ENCODE measurements at places on chromosomes 6 and 20.

DNA sequence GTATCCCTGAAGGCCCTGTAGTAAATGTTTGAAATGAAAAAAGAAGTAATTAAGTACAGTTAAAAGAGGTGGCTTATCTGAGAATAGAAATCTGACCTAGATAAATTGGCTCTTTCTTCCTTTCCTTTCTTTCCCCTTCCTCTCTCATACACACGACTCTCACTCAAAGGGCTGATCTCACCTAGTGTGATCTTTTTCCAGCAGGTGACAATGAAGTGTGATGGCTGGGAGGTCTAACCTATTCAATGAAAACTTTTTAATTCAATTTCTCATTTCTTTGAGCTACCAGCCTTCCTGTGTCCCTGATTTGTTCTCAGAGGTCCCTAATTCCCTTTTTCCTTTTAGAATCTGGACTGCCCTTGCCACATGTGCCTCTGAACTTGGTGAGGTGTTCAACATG is 118.0 kb upstream of the RIMS1 start:
- DNase-seq, result no peak

DNA sequence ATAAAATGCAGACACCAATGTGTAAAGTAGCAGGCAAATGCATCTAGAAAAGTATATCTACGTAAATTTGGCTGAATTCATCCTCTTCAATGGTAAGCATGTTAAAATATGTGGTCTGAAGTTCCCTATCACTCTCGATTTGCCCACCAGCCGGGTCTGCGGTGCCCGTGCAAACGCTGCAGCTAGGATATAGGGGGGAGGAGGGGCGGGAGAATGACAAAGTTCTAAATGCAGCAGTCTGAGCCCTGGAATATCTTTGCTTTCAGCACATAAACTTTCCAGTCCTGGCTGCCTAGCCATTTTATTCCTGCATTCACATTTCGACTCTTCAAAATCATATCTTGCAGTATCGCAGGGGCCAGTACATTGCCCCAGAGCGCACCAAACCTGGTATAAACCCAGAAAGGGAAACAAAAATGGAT is 708 bp downstream of the NRN1 start:
- no peak for DNase-seq

GRCh38 chr6:167137881-167138280 is 15.0 kb downstream of the CCR6 start:
- DNase-seq, result no peak

- DNase-seq, result no peak
Observed at GRCh38 chr20:48821261-48821920, 6.4 kb downstream of the PREX1 start.

DNA sequence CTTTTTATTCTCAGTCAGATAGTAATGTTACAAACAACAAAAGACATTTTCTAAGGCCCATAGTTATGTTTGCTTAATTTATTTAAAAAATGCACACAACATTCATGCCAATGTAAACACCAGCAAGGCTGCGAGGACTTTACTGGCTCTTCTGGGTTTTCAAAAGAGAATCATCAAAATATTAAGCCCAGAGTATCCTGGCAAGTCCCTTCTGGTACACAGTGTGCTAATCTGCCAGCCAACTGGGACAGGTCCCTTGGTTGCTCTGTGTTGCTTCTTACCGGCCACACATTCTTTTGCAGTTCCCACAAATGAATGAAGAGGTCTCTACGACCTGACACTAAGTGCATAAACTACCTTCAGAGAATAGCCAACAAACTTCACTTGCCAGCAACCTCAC is 42.6 kb upstream of the SPDEF start:
- DNase-seq, result no peak

- DNase-seq, result no peak
Observed at GRCh38 chr6:69398729-69399128, 398.1 kb downstream of the LMBRD1 start.

- DNase-seq, result no peak
Observed at GRCh38 chr6:29708432-29709179, 14.6 kb upstream of the HLA-F start.

GRCh38 chr20:36775826-36776225 is 2.3 kb upstream of the DSN1 start:
- no peak for DNase-seq

DNA sequence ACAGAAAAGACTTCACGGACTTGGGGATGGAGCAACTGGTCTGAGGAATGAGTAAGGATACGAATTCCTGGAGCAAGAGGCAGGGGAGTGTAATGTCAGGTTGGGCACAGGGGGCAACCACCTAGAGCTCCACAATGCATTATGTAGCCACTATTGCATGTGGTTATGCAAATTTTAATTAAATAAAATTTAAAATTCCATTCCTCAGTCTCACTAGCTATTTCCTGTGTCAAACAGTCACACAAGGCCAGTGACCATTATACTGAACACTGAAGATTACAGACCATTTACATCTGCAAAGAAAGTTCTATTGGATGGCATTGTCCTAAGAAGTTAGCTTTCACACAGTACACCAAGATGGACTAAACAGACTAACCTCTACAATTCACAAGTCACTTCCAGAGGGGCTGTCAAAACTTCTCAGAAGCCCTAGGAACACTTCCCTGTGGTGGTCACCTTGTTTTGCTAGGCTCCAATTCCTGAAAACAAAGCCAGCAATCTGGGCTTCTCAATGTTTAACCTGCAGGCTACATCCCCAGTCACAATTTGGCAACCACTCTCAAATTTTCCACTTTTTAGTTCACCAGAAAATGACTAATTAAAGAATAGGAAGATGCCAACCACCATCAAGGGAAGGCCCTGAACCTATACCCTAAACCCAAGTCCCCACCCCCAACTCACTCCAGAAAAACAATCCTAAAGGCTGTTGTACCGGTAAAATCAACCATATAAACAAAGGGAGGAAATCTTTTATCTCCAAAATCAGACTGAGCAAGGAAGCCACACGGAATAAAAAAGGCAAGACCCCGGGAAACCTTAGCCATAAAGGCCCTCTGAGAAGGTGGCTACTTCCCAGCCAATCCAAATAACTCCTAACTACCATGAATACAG is 34.2 kb upstream of the C20orf203 start:
- no peak for DNase-seq

Measured in stimulated activated CD4-positive, alpha-beta T cell treated with anti-CD3 and anti-CD28 coated beads, Interleukin-4, amount 100 ng/mL, for 1 hour (primary cell).